Activated CD4-positive, alpha-beta T cell treated with anti-CD3 and anti-CD28 coated beads, Interleukin-2, amount 50 U/mL, for 4 hours (primary cell): ENCODE measurements at places on chromosomes 16 and 17.

GRCh38 chr17:61452301-61453290 is at the start of gene TBX4:
TSS of gene TBX4 (plus strand) at chr17:61452422. CDS start at chr17:61456491, 4,069 bp downstream.
- no peak for DNase-seq

GRCh38 chr17:50769884-50770283 is 2.6 kb upstream of the ANKRD40CL start:
- no peak for DNase-seq

- no peak for DNase-seq
Measured at GRCh38 chr17:77213778-77214132, 73.0 kb downstream of the SEC14L1 start.

- no peak for DNase-seq
Measured at GRCh38 chr17:70314096-70314495, 144.8 kb downstream of the KCNJ2 start.

- DNase-seq: no peak
Measured at GRCh38 chr17:62902531-62903220, 63.4 kb upstream of the TANC2 start.

DNA sequence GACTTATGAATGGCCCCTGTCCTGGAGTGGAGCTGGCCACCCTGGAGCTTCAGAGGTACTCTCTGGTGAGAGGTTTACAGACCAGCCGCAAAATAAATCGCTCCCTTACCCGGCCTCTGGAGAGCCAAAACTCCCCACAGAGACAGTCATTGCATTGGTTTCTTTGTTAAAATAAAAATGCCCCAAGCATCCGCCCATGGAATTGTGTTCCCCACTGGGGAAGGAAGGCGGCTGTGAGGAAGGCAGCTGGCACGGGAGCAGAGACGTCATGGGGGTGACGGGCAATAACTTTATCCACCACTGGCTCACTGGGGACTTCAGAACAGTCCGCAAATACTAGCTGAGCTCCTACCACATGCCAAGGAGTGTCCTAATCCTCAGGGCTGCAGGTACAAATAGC is 266.2 kb upstream of the FOXF1 start:
- DNase-seq: no peak

DNA sequence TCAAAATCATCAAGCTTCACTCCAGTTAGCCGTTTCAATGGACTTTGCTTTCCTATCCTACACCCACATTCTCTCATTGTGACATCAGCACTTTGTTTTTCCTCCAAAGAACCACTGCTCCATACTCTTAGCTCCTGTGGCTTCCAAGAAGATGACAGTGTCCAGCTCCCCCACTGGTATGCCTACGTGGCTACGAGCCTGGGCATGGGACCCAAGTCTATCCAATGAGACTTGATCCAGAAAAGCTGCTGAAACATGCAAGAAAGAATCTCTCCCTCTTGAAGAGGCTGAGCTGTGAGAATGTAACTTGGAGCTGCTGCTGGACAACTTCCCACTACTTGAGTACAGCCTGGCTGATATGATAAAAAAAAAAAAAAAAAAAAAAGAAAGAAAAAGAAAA is 9.4 kb downstream of the TOX3 start:
- DNase-seq: no peak

GRCh38 chr16:70746708-70747424 is 54.1 kb downstream of the VAC14 start:
- DNase-seq: no peak

DNA sequence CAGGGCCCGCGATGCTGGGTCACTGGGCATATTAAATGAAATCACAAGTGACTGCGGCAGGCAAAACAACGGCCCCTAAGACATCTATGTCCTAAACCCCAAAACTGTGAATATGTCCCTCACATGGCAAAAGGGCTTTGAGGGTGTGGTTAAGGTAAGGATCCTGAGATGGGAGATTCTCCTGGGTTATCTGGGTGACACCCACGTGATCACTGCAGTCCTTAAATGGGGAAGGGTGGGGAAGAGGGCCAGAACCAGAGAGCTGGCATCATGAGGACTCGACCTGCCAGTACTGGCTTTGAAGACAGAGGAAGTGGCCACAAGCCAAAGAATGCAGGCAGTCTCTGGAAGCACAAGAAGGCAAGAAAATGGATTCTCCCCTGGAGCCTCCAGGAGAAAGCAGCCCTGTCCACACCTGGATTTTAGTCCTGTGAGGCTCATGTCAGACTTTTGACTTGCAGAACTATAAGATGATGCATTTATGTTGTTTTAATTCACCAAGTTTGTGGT is 12.5 kb downstream of the COTL1 start:
- DNase-seq: no peak

DNA sequence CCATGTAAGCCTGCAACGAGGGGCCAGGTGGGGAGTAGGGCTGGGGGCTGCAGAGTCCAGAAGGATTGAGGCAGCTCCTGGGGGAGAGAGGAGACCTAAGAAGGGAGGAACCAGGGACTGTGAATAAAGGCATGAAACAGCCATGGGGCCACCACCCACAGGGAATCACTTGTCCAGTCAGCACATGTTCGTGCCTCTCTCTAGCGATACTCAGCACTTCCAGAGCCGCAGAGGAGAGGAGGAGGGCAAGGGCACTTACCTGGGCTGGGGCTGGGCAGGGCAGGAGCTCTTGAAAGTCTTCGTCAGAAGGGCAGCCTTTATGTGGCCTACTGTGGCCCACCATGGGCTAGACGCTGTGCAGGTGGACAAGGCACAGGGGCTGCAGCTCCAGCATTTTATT is 24.2 kb downstream of the CACNA1G start:
- DNase-seq: no peak

- no peak for DNase-seq
Measured at GRCh38 chr16:23074423-23074822, 74.8 kb downstream of the USP31 start.

DNA sequence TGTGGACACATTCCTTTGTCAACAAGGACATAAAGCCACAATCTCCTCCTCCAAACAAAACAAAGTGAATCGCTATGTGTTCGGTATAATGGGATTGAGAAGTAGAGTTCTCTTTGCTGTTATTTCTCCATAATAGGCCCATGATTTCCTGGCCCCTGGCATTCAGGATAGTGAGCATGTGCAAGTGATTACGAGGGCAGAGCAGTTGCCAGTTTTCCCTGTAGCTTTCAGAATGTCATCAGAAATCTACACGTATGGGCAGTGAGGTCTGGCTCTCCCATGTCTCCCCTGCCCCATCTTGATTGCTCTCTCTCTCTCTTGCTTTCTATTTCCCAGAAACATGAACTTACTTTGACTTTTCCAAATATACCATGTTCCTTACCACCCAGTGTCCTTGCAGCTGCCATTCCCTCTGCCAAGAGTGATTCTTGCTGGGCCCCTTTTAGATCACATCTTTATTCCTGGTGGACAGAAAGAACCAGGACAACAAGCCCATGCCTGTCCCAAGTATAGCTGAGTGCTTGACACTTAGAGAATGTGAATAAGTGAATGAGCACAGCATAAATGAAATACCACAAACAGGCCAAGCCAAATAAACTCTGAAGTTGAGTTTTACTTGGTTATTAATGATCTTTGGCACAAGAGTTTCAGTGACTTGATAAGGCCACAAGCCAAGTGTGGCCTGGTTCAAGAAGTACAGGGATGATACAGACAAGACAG is 273.1 kb downstream of the CDH13 start:
- no peak for DNase-seq

DNA sequence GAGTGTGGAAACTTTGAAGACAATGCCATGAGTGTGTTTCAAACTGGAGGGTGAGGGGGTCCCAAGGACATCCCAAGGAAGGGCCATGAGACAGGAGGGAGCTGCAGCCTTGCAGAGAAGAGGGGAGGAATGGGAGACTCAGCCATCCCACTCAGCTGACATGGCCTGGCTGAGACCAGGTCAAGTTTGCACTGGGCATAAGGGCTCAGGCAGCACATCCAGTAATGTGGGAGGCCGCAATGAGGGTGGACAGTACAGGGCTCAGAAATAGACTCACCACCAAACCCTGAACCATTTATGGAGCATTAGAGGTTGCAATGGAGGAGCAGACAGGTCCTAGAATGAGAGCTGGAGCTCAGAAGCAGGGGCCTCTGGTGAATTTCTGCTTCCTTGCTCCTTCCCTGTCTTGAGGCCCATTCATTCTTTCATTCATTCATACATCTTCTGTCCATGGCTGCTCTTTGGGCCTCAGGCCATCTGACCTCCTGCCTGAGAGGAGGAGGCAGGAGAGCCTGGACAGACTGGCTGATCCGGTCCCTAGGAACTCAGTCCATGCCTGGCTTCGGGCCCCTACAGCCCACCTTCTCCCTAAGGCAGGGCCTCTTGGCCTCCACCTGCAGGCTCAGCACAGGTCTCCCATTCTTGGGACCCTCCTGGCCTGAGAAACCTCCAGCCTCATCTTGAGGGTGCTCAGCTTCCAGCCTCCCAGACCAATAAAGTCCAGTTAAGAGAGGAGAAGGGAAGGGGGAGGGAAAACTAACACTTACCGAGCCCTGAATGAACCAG is 70.5 kb upstream of the CDH5 start:
- no peak for DNase-seq

DNA sequence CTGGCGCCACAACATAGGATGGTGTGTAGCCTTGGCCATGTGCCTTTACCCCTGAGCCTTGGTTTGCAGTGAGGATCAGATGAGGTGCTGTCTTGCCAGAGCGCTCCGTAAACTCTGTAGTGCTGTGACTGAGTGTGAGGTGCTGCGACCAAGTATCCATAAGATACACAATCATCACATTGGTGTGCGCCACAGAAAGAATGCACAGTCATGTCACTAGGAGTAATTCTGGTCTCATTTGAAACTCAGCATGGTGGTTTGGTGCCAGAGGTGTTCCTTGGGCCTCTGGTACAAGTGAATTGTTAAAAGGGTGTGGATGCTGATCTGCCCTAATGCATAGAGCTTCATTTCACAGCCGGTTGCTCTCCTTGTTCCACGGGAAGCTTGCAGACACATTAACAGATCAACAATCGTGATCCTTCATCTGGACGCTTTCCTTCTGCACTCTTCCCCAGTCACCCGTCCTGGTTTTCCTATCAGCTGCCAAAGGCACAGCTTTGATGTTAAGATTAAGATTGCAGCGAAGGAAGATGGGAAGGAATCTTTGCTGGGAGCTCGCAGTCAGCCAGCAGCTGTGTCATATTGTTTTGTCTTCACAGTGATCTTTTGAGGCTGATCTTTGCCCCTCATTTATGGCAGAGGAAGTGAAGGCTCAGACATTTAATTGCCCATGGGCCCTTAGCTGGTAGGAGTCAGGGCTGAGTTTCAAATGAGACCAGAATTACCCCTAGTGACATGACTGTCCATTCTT is 79.1 kb downstream of the KSR1 start:
- no peak for DNase-seq

DNA sequence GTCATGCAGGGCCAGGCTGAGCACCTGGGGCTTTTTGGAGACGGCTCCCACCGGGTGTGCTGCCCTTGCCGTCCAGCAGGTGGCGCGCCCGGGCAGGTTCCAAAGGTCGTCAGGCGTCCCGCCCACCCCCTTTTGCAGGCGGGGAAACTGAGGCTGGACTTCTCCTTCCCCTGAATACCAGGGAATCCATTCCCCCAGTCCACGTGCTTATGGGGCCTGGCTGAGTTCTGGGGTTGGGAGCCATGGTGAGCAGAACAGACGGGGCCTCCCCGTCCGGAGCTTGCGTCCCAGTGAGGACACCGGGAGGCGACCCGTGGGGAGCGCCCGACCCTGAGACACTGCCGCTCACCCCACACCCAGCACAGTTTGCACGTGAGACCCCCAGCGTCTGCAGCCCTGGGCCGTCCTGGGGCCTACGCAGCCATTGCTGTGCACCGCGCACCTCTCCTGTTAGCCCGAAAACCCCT is 51.8 kb upstream of the JPH3 start:
- DNase-seq: peak; percentile 51

GRCh38 chr16:88809068-88809675 is 2.6 kb downstream of the APRT start:
- DNase-seq: no peak

GRCh38 chr17:55175788-55176427 is 88.9 kb upstream of the HLF start:
- DNase-seq: no peak

- DNase-seq: no peak
Measured at GRCh38 chr17:36761203-36761950, 160.0 kb downstream of the MRM1 start.

GRCh38 chr16:60295451-60295850 is 1561.3 kb upstream of the GOT2 start:
- no peak for DNase-seq

DNA sequence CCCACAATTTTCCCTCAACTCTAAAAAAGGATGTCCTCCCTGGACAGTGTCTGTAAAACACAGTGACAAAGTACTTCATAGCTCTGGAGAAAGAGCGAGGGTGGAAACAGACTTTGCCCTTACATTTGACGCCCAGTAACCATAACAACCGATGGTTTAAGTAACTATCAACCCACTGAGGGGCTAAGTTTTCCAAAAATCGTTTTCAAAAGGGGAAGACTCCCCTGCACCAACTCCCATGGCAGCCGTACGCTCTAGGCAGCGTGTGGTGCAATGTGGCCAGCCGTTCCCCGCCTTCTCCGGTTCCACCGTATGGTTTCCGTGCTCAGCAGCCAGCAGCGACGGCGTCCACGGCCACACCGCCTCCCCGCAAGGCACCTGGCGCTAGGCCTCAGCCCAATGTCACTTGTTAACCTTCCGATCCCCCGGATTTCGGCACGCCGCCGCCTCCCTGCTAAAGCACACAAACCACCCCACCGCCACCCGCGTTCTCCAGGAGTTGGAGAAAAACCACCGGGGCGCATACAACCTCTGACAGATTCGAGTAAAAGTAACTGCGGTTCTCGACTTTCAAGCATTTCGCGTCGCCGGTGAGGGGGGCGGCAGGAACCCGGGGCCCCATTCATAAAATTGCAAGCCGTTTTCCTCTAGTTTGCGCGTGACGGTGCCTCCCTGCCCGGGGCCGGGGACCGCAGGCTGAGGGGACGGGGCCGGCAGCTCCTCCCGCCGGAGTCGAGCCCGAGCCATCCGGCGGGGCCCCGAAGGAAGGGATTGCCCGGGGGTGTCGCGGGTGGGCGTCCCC is 661 bp downstream of the TEX2 start:
- peak; percentile 60 for DNase-seq

DNA sequence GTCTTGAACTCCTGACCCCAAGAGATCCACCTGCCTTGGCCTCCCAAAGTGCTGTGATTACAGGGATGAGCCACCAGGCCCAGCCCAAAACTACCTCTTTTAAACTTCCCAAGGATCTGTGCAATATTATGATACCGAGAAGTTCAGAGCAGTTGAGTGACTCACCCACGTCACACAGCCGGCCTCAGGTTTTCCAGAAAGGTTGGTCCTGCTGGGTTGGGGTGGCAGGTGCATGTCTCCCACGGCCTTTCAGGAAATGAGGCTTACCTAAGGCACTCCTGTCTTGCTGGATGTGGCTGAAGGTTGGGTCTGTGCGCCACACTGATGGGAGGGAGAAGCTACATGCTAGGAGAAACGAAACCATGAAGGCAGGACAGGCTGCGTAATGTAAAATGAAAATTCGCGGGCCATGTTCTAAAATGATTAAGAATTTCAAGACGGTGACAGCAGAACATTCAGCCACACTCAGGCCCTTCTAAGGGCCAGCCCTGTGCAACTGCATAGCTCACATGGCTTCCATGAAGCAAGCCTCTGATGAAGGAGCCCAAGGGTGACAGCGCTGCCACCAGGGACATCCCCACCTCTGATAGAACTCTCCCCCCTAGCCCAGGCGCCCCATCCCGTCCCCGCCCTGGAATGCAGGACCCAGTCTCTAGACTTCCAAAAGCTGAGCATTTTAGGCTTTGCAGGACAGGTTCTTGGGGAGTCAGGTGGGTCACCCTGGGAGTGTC is 6.6 kb upstream of the GLIS2 start:
- no peak for DNase-seq

GRCh38 chr16:5647051-5647450 is 549.5 kb upstream of the EEF2KMT start:
- no peak for DNase-seq
